Activated CD4-positive, alpha-beta T cell treated with anti-CD3 and anti-CD28 coated beads, Interleukin-2, amount 50 U/mL, for 24 hours (primary cell): ENCODE measurements at places on chromosomes 7 and 10.

- DNase-seq = no peak
These were observed 510 bp downstream of the ZSWIM8 start for GRCh38 chr10:73785721-73786511.

- DNase-seq = no peak
These were observed 66.6 kb downstream of the CALML3 start for GRCh38 chr10:5591336-5591824.

DNA sequence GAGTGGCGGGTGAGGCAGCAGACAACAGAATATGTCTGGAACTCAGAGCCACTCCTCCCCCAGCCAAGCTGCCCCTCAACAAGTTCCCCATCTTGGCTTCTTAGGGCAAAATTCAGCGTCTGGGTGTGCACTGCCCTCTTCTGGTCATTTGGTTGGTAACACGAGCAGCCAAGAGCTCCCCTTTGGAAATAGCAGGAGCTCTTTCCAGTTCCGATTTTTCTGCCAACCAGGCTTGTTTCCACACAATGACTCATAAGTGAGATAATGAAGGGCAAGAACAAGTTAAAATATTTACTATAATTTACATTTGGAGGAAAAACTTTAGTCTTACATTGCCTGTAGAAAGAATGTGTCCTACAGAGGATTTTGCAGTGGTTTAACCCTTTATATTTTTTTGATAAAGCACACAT lies 70.5 kb downstream of the ADCYAP1R1 start:
- DNase-seq = peak; percentile 6

DNA sequence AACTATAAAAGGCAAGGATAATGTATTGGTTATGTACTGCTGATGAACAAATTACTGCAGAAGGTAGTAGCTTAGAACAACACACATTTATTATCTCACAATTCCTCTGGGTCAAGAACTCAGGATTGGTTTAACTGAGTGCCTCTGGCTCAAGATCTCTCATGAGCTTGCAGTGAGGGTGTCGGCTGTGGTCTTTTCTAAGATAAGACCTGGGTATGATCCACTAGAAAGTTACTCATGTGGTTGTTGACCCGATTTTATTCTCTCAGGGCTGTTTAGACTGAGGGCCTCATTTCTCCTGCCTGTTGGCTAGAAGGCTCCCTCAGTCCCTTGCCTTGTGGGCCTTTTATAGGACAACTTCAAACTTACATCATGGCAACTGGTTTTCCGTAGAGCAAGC lies 86.7 kb downstream of the VWDE start:
- no peak for DNase-seq

DNA sequence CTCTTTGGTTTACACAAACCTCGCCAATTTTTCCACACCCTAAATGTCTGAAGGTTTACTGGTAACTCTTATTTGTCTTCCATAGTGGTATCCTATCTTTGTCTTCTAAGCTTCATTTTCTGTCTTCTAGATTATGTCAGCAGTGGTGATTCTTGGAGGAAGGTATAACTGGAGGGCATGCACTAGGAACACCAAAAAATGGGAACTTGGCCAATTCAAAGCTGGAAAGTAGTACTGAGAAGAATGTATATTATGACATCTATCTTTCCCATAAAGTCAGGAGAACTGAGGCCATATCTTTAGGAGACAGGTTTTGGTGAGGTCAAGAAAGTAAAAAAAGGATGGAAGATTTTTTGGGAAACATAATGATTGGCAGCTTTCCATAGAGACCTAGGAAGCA lies 113.3 kb downstream of the CPEB3 start:
- DNase-seq = no peak

GRCh38 chr10:46515793-46516192 lies 40.7 kb downstream of the GPRIN2 start:
- no peak for DNase-seq

GRCh38 chr10:5317547-5318107 lies 47.1 kb upstream of the UCN3 start:
- peak; percentile 32 for DNase-seq

DNA sequence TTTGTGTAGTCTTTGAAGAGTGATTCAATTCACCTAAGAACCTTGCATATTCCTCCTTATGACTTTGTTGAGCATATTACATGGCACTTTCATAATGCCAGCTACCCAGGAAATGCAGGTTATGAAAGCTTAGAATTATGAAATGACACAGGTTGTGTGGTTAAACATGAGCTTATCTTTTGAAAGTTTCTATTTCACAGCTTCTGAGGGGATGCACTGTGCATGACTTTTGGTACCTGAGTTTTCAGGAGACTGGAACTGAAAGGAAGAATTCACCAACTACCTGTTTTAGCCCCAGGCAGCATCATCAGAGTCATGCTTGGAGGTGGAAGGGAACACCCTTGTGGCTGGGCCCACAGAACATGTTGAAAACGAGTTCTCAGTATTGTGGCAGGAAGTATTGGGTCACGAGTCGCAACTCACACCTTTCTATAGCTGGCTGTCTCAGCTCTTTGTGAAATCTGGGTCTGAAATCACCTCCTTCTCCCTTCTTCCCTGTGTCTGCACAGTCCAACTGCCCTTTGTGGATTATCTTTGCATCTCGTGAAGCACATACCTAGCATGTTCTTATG lies 228.2 kb downstream of the PTEN start:
- DNase-seq = peak; percentile 77

- no peak for DNase-seq
These were observed 44.4 kb downstream of the LRRC4 start for GRCh38 chr7:127986581-127987521.

DNA sequence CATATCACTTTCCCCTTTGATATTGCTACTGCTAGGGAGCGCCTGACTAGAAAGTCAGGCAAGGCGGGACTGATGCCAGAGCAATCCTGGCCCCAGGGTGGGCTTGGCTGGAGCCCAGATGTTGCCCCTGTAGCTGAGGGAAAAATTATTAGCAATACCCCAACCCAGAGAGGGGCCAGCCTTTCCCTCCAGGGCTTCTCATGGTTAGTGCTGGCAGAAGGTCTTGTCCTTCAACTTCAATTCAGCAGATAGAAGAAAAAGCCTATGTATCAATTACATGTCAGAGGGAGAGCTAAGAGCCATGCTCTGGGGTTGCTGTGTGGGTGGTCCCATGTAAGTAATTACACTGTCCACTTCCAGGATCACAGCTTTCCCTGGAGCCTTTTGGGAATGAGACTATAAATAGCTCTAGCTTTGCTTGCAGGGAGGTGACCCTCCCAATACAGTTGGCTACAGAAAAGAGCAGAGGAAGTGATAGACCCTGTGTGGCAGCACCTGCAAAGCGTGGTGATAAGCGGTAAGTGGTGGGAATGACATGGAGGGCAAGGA lies 579.1 kb downstream of the CCSER2 start:
- no peak for DNase-seq

DNA sequence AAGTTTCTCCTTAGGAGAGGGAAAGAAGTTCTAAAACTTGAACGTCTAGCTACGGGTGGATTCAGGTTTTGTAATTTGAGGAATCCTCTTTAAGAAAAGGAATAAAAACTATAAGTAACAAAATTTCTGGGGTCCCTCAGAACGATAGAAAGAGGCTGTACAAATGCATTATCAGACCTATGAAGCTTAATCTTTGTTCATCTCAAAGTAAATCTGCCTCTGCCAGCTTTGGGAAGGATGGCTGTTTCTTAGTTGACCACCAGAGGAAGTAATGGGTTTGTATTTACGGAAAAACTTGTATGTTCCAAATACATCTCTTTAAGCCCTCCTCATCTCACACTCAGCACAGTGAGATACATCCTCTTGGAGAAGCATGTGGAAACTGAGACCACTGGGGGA lies 864 bp downstream of the PSTK start:
- no peak for DNase-seq

- no peak for DNase-seq
These were observed 80.5 kb upstream of the TMEM106B start for GRCh38 chr7:12130609-12131008.

DNA sequence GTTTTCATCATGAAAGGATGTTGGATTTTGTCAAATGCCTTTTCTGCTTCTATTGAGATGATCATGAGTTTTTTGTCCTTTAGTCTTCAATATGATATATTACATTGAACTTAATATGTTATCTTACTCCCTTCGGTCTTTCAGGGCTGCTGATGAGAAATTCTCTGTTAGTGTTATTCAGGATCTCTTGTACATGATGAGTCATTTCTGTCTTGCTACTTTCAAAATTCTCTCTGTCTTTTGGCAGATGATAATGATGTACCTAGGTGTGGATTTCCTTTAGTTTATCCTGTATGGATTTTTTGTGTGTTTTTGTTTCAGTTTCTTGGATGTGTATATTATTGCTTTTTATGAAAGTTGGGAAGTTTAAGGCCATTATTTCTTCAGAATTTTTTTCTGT lies 320.9 kb upstream of the NPSR1 start:
- DNase-seq = no peak

DNA sequence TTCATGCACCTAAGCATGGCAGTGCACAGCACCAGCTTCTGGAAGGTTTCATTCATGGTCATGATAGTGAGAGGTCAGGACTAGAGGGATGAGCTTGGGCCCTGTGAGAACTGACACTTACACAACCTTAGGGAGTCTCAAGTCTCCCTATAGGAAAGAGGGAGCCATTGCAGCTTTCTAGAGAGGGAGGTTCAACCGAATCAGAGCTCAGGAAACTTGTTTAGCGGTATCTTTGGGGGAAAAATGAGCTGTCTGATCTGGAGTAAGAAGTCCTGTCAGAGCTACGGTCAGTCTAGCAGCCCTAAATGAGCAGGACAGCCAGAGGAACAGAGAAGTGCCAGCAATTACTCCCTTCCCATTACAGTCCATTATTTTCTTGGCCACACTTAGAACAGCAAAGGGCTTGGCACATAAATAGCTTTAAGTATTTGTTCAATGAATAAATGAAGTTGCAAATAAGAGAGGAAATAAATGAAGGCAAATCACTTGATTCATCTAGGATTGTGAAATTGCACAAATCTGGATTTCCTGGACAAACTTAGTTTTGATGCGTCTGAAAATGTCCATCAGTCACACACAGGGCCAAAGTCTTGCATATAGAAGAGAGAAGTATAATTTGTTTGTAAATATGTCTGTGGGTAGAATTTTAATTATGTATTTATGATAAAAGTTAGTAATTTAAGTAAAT lies 262.0 kb downstream of the GLI3 start:
- no peak for DNase-seq
